NCI-H510A (cell line): ENCODE measurements at places on chromosomes 3 and 15.

- DNase-seq, result peak; percentile 1
These were observed 11.4 kb downstream of the NEK10 start for GRCh38 chr3:27357665-27358258.

DNA sequence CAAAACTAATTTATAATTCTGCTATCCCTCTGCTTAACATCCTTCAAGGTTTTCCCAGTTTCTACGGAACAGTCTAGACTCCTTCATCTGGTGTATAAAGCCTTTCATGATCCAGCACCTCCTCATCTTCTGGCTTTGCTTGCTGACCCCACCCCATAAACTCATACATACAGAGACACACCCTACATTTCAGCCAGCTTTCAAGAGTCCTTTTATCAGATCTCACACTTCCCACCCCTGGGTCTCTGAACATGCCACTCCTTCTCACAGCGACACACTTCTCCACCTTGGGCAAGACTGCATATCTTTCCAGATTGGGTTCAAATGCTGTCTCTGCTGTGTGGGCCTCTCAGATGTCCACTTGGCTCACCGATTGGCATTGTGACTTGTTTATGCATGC, 166.8 kb upstream of the LPP start:
- DNase-seq, result no peak

GRCh38 chr3:187748050-187748481, 2.8 kb upstream of the BCL6 start:
- DNase-seq, result peak; percentile 38

DNA sequence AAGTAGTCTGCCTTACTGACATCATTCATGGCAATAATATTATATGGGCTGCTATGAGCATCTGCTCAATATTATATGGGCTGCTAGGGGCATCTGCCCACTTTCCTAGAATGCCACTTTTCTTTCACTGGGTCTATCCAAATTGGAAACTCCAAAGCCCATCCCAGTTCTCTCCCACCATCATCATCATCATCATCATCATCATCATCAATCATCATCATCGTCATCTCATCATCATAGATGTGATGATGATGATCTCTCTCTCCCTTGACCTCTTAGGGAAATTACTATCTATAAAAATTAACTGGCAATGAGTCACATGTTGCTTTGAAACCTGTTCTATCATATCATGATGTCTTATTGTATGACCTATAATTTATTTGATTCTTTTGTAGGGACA, 222.0 kb downstream of the TJP1 start:
- DNase-seq, result no peak

DNA sequence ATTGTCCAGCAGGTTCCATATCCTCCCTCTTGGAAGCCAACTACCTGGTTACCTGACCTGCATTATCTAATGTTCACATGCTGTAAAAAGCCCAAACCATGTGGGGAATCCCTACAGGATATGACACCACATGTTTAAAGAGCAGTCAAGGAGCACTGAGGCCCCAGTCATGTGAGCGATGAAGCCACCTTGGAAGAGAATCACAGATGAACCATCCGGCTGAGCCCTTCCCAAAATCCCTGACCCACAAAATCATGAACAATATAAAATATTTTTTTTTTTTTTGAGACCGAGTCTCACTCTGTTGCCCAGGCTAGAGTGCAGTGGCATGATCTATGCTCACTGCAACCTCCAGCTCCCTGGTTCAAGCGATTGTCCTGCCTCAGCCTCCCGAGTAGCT, 10.6 kb upstream of the ANKDD1A start:
- no peak for DNase-seq

GRCh38 chr3:29503958-29504357, 223.1 kb downstream of the RBMS3 start:
- no peak for DNase-seq

DNA sequence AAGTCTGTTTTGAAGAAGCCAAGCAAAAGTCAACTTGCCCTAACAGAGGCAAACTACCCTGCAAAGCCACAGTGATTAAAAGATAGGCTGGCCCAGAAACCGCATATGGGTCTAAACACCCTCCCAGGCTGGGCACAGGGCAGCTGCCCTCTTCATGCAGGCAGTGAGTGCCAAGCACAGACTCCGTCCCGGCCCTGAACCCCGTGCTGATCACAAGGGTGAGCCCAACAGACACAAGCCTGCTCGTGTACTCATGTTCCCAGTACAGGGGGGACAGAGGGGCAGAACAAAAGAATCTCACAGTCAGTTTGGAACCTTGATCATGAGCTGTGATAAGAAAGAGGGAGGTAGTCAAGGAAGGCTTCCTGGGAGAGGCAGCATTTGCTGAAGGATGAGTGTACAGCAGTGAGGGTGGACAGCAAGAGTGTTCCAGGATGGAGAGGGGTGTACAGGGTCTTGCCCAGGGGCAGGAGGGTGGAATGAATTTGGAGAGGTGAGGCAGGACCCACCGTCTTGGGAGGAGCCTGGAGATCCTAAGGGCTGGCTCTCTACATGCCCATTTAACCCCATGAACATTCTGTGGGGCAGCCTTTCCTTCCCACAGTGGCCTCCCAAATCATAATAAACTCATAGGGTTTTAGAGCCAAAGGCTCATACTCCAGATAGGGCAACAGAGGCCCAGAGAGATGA, 43.2 kb upstream of the PRR23E start:
- DNase-seq, result no peak

- no peak for DNase-seq
These were observed 97.9 kb downstream of the ADCY5 start for GRCh38 chr3:123350971-123351370.

DNA sequence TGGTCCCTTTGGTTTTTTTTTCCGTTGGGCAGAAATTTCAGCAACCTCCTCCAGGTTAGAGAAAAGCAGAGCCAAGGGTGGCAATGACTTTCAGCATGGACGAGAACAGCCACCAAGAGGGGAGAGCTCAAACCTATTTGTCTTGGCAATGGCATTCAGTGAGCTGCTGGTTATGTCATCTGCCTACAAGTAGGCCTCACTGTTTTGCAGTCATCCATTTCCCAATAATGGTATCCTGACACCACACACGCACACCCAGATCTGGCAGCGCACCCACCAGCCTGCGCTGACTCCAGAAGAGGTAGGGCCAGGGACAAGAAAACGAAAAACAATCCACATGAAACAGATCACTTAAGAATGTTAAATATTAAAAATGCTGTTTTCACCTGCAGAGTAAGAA, 92.3 kb downstream of the MAGI1 start:
- DNase-seq, result peak; percentile 38

DNA sequence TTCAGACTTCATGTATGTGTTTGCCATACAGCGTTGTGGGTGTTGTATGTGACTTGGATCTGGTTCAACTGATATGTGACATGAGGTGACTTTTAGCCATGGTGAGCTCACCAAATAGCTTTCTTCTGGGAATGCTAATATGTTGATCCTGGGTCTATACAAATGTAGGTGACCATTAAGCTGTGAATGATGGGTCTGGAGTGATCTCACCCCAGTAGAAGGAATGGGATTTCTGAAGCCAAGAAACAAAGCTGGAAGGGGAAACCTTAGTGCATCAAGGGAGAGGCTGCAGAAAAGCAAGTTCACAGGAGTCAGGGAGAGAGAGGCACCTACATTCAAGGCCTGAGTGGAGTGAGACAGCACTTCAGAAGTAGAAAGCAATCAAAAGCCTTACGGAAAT, 421.0 kb upstream of the THRB start:
- DNase-seq, result no peak

GRCh38 chr3:98263944-98264343, at the start of gene OR5H6:
Gene OR5H6 (plus strand): TSS chr3:98264244. CDS start chr3:98264333, 89 bp downstream.
- no peak for DNase-seq

DNA sequence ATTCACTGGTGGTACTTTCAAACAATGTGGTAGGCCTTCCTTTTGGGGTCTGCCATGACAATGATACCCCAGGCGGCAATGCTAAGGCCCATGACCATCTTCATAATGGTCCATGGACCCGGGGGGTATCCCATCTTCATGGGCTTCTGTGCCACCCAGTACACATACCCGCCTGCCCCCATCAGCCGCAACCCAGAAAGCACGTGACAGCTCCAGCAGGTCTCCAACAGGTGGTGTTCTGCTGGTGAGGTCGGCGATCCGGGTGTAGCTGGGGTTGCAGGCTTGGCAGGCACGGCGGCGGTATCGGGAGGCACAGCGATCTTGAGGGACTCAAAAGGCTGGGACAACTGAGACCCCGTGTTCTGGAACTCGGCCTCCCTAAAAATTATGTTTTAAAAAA, 214.5 kb downstream of the SNRPN start:
- DNase-seq, result no peak

GRCh38 chr15:50377867-50378751, 23.1 kb upstream of the GABPB1 start:
- no peak for DNase-seq

DNA sequence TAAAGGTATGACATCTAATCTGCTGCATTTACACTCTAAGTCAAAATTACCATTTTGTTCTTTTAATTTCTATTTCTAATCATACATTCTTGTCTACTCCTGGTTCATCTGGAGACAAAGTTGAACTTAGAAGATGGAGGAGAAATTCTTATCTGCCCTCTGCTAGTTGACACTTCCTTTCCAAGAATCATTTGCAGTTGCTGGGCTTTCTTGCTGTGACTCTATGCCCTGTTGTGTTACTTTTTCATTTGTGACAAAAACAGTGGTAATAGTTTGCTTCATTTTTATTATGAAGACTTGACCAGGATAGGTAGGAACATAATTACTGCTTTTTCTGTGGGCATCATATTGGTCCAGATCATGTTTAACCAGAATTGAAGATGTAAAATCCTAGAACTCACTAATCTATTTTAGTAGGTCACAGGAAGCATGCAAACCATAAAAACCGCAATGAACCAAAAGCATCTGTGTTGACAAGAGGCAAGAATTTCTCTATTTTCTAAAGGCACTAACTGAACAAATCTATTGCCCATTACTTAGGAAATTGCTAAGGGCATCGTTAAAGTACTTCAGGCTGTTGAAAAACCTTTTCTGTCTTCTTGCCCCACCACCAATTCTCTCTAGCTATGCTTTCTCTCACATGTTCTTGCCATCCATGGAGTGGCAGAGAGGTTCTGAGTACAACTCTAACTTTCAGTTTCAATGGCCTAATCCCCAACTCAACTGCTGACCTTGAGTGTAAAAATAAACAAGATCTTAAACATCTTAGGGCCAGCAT, 4.2 kb upstream of the CCR2 start:
- DNase-seq, result no peak

- DNase-seq, result no peak
These were observed 11.1 kb downstream of the SLC24A1 start for GRCh38 chr15:65632780-65633375.

DNA sequence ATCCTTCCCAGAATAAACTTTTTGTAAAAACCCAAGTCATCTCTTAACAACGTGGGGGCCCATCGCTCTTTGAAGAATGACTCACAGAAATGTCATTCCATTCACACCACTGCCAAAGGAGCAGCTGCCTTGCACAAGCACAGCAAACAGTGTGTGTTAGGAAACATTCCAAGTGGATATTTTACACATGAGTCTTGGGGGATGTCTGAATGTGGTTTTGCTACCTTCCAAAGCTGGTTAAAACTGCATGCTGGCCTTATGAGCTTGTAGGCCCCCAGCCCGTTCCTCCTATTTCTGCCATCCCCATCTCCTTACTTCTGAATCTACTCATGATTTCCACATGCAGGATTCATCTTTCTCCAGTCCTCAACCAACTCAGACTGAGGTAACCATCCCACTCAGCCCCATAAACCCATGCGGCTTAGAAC, 130.8 kb downstream of the CPNE4 start:
- no peak for DNase-seq

DNA sequence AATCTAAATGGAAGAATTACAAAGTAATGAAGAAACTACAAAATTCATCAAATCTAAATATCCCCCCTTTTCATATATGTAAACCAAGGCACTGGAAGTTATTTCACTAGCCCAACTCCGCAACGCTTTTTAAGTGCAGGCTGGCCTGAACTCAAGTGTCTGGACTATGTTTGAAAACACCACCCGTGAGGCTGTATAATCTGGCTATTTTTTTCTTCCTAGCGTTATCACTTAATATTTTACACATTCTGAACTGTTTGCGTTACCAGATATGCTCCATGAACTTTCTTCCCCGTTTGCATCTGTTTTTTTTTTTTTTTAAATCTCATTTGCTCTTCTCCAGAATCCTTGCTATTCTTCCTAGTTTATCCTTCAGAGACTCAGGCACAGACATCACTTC, 619.5 kb upstream of the CBLB start:
- DNase-seq, result no peak

- DNase-seq, result no peak
These were observed 619.7 kb upstream of the AGTR1 start for GRCh38 chr3:148077965-148078364.

DNA sequence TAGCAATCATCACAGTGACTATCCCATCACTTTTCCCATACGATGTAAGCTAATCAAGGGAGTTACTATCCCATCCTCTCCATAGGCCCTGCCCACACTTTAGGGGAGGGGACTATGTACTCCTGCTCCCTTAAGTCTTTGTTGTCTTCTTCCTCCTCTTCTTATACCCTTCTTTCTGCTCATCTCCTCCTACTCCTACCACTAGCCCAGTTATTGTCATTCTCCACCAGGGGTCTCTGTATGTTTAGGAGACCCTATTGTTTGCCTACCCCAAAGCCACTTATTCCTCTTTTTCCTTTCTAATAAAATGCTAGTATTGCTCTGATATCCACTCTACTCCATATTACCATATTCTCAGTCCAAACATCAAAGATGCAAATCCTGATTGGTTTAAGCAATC, 27.8 kb downstream of the STAC start:
- DNase-seq, result no peak

DNA sequence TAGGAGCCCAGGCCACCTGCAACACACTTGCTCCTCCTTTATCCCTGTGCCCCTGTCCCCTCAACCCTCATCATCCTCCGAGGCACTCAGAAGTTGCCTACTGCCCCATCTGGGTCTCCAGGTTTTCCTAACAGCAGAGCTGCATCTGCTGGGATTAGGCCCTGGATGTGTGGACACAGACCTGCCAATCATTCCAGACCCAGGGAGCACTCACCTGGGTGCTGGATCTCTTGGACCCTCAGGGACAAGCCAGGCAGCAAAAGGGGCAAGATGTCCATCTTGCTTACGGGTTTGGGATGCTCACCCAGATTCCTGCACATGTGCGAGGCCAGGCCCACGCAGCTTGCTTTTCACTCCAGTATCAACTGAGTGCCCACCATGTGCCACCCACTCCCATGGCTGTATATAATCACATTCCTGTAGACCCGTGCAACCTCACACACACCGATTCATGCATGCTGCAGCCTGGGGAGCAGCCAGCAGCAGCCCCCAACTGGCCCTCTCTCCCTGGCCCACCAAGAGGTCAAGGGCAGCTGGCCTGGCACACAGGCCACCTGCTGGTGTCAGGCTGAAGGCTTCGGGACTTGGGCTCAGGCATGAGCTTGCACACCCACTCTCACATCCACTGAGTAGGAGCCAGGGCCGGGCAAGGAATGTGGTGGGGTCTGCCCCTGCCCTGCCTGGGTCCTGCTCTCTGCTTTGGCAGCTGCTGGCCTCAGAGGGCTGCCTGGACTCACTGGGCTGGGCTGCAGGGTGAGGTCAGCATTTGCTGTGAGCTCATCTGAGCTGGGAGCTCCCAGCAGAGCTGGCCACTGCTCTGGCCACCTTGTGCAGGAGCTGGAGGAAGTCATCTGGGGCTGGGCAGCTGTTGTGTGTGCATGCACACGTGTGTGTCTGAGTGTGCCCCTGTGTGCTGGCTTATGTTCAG, 14.9 kb downstream of the PRKCD start:
- no peak for DNase-seq
